Adrenal gland (tissue), 19 donors: ENCODE measurements at places on chromosomes 5 and 9.

- no peak overlapping the region for H3K4me3 ChIP-seq
- H3K4me1 ChIP-seq, result peaks cover 11% of the 10 kb centered on the region
- peak; percentile 68 for DNase-seq
- peak overlapping the region; percentile 48 for H3K27ac ChIP-seq
- peaks cover 63% of the 10 kb centered on the region for H3K36me3 ChIP-seq
Observed at GRCh38 chr9:121778252-121779225, 127.1 kb downstream of the DAB2IP start.

GRCh38 chr5:163281512-163281911, 155.9 kb upstream of the CCNG1 start:
- H3K27me3 ChIP-seq, result no peaks in the 10 kb centered on the region
- H3K4me1 ChIP-seq, result no peaks in the 10 kb centered on the region
- no peak overlapping the region for H3K4me3 ChIP-seq
- no peaks in the 10 kb centered on the region for H3K36me3 ChIP-seq

DNA sequence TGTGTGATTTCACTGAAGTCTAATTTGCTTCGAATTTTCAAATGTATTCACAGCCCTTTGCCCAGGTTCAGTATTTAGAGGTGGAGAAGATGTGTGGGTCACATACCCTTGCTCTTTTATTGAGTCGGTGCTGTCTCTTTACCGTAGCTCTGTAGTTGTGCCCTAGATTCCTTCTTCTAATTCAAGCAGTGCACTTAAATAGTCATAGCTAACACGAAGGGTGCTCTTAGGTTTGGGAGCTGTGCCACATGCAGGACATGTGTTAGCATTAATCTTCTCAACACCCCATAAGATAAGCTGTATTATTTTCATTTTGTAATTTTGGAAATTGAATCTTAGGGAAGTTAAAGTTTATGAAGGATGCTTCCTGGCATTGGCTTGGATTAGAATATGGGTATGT, 293.3 kb downstream of the MAST4 start:
- H3K4me1 ChIP-seq, result no peaks in the 10 kb centered on the region
- no peak for DNase-seq
- no peak overlapping the region for H3K4me3 ChIP-seq
- no peaks in the 10 kb centered on the region for H3K36me3 ChIP-seq
- no peak overlapping the region for H3K27ac ChIP-seq

DNA sequence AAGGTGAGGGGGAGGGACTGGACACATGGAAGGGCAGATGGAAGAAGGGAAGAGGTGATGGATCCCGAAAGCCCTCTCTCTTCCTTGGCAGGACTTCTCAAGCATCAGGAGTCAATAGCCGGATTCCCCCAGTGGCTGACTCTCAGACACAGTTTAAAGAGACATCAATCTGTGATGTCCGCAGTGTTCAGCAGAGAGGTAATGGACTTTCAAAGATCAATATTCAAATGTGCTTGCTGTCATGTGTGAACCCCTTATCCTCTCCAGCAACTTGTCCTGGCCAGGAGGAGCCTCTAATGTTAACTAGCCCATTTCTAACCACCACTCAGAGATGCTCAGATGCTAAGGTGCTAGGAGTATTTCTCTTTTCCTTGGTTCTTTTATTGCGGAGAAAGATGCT, 392.2 kb downstream of the IRX1 start:
- no peak overlapping the region for H3K4me3 ChIP-seq
- H3K4me1 ChIP-seq, result no peaks in the 10 kb centered on the region
- no peak for DNase-seq
- H3K27ac ChIP-seq, result no peak overlapping the region
- no peaks in the 10 kb centered on the region for H3K36me3 ChIP-seq

GRCh38 chr5:83011985-83012384, 65.2 kb downstream of the TMEM167A start:
- H3K4me3 ChIP-seq, result no peak overlapping the region
- no peak overlapping the region for H3K27ac ChIP-seq
- no peaks in the 10 kb centered on the region for H3K27me3 ChIP-seq
- no peak for DNase-seq
- no peaks in the 10 kb centered on the region for H3K4me1 ChIP-seq

- H3K36me3 ChIP-seq, result no peaks in the 10 kb centered on the region
- H3K27me3 ChIP-seq, result peaks cover 11% of the 10 kb centered on the region
- no peaks in the 10 kb centered on the region for H3K4me1 ChIP-seq
- H3K27ac ChIP-seq, result no peak overlapping the region
- H3K4me3 ChIP-seq, result no peak overlapping the region
Observed at GRCh38 chr9:903886-904285, 62.4 kb downstream of the DMRT1 start.

DNA sequence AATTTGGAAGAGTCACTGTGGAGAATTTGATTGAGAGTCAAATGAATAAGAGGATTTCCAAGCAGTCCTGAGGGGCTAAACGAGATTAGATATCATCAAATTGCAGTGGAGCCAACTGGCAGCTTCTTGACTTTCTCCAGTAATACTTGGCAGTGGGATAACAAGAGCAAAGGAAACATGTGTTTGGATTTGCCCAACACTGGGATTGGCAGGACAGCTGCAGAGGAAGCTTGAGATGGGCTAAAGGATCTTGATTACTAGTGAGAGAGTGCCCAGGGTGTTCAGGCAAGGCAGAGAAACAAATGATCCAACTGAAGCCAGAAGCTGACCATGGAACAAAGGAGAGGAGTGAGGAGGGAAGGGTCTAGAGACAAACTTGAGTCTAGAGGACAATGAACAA, 356.0 kb upstream of the ISL1 start:
- H3K4me3 ChIP-seq, result no peak overlapping the region
- H3K4me1 ChIP-seq, result no peaks in the 10 kb centered on the region
- no peak overlapping the region for H3K27ac ChIP-seq
- DNase-seq, result no peak

- H3K4me3 ChIP-seq, result no peak overlapping the region
- DNase-seq, result no peak
- no peaks in the 10 kb centered on the region for H3K36me3 ChIP-seq
- no peaks in the 10 kb centered on the region for H3K27me3 ChIP-seq
- no peak overlapping the region for H3K27ac ChIP-seq
Observed at GRCh38 chr5:175682664-175683063, 24.8 kb downstream of the HRH2 start.

DNA sequence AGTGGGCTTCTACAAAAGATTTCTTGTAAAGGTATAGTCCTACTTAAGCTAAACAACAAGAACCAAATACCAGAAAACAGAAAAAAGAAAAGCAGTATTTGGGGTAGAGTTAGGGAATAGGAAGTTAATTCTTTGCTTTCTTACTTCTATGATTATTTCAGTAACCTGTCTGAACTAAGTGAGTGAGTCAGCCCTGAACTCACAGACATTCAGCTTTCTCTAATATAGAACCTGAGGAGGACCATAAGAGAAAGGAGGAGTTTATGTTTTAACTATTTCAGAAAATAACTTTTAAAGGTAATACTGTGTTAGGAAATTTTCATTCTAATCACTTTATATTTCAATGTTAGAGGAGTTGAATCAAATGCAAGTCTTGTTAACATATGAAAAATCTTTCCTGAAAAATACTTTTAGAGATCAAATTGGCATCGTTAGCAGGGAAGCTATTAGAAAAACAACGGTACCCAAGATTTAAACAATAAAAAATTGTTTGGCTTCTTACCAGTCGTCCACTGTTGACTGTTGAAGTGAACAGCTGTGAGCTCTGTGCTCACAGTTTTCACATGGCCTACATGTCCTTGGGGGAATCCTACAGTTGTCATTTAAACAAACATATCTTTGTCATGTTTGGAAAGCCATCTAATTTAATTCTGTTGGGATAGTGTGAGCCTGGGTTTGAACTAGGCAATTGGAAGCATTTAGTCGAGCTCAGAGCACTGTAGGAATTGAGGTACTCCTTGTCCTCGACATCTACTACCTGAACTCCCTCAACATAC, 19.9 kb upstream of the ZFAND5 start:
- H3K27ac ChIP-seq, result peak overlapping the region; percentile 51
- no peaks in the 10 kb centered on the region for H3K4me1 ChIP-seq
- H3K27me3 ChIP-seq, result no peaks in the 10 kb centered on the region

GRCh38 chr9:127734247-127734746, 797 bp downstream of the TOR2A start:
- peaks cover 6% of the 10 kb centered on the region for H3K4me1 ChIP-seq
- H3K27me3 ChIP-seq, result no peaks in the 10 kb centered on the region

DNA sequence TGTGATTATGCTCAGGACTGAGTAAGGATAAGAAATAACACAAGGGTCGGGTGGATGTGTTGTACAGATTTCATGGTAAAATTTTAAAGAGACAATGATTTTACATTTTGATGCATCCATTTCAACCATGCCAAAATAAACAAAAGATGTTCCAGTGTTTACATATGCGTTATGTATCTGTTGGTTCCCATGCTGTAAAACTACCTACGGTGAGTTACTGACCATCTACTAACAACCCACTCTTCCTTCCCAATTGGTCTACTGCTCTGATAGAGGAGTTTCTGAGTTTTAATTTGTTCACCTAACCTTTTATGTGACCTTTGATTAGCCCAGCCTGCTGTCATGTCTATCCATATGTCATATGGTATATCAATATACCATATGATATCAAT, 1697.1 kb downstream of the MAT2B start:
- no peaks in the 10 kb centered on the region for H3K4me1 ChIP-seq
- H3K27me3 ChIP-seq, result no peaks in the 10 kb centered on the region
- no peak overlapping the region for H3K27ac ChIP-seq
- DNase-seq, result no peak
- no peak overlapping the region for H3K4me3 ChIP-seq

GRCh38 chr5:137833463-137833862, 34.2 kb upstream of the MYOT start:
- peak overlapping the region; percentile 72 for H3K27ac ChIP-seq
- peaks cover 60% of the 10 kb centered on the region for H3K4me1 ChIP-seq
- no peaks in the 10 kb centered on the region for H3K27me3 ChIP-seq
- H3K4me3 ChIP-seq, result no peak overlapping the region

DNA sequence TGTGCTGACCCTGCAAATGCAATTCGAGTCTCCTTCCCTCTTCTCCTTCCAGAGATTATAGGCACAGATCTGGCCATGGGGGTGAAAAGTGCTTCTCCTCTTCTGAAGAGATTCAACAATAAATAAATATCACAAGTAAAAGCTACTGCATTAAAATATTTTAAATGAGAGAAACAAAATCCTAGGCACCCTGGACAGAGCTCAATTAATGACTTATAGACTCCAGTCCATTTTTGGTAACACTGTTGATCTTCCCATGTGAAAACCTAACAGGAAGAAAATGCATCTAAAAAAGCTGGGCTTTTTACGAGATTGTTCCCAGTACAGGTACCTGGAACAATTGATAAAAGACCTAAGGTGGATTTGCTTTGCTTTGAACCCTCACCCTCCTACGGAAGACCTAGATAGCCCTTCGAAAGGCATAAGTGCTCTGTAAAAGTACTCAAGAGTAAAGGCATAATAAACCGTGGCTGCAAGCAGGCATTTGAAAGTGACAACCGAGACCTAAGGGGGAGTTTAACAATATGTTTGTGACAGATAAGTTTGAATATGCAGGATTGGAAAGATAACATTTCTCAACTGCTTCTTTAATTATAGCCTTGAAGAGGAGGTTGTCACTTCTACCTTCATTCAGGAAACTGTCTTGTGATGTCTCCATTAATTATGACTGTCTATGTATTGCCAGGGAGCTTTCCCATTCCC, 29.4 kb upstream of the MED10 start:
- no peak overlapping the region for H3K27ac ChIP-seq
- H3K27me3 ChIP-seq, result no peaks in the 10 kb centered on the region
- no peak for DNase-seq
- H3K36me3 ChIP-seq, result no peaks in the 10 kb centered on the region
- H3K4me3 ChIP-seq, result no peak overlapping the region
